T-helper 1 cell (primary cell): ENCODE measurements at places on chromosomes 5 and 9.

DNA sequence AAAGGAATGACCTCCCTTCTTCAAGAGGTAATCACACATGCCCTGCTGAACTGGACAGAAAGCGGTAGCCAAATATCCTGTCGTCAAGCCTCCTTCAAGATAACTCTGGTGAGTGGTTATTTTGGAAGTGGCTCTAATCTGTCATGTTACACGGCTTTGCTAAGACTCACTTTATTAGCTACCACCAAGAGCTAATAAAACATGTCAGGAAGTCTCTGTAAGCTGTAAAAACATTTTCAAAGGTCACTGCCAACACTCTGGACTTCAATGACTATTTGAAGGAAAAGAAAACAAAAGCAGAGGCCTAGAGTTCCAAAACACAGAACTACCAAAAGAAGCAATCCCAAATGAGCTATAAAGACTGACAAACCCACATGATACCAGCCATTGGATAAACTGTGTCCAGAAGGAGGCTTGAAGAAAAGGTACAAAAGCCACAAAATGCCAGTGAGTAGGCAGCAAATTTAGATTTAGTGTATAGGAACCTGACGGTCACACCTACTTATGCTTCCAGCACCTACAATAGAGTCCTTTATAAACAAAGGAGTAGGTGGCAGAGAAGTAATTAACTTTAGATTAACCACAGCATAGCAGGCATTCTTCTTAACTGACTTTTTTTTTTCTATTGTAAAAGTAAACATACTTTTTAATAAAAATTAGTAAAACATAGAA is 97.3 kb upstream of the EQTN start:
- DNase-seq = no peak

DNA sequence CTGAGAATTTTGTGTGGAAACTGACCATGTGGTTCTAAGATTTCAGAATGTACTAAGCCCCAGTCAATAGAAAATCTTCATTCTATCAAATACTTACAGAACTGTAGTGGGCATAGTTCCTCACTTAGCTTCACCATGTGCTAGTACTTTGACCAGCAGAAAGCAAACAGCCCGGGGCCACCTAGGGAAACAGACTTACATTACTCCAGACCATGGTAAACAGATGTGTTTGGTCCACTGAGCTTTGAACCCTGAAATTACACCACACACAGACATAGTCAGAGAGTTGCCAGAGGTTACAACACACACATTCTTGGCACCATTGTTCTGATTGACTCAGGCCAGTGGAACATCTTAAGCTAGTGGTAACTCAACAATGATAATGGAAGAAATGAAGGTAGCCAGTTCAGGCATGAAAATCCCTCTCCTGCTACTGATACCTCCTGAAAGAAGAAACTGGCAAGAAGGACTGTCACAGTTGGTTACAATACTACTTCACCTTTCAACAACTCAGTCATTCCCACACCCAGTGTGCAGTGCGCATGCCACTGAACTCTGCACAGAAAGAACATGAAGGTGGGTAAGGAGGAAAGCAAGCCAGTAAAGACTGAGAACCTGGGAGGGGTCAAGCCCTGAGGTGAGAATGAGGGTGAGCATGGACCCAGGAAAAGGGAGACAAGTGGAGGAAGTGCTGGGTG is 18.7 kb upstream of the LECT2 start:
- no peak for DNase-seq

DNA sequence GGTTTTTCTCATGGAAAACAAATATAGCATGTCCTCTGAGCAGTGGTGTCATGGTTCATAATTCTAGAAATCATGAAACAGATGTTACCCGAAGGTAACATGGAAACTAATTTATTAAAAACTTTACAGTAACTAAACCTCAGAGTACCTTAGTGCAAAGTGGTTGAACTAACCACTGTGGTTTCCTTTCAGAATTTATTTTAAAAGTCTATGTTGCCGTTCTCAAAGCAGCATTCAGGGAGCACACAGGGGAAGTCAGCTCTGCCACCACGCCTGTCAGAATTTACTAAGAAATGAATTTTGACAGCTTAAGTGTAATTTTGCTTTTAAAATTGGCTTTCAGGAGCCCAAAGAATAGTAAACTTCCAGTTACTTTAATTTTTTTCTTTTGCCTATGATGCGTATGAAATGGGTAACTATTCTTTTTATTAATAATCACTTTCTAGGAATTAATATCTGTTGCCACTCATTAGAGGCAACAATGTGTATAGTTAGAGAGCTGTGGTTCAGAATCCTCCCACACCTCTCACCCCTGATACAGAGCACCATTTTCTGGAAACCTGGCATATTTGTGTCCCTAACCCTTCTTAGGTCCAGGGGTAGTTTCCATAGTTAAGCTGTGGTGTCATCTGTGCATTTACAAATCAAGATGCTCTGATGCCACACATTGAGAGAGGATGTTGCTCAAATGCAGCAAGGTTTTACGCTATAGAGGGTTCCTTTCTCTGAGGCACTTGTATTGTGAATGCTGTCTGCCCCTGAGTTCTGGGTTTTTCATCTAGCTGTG is 202.6 kb downstream of the ZSWIM6 start:
- DNase-seq = no peak

DNA sequence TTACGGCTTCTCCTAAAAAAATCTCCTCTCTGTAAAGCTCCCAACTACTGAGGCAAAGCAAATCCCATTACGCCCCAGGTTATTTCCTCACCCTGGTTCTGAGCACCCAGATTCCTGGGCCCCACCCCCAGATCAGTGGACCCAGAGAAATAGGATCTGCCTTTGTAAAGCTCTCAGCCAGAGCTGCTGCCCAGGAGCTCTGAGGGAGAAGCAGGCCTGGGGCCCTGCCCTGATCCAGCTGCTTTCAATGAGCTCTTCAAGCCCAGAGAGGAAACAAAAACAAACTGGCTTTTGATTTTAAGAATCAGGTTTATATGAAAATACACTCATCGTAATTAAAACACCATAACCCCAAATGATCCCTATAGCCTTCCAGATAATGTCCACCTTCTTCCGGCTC is 124.5 kb downstream of the C5orf15 start:
- DNase-seq = no peak

GRCh38 chr9:136055715-136056545 is 39.2 kb downstream of the NACC2 start:
- no peak for DNase-seq

DNA sequence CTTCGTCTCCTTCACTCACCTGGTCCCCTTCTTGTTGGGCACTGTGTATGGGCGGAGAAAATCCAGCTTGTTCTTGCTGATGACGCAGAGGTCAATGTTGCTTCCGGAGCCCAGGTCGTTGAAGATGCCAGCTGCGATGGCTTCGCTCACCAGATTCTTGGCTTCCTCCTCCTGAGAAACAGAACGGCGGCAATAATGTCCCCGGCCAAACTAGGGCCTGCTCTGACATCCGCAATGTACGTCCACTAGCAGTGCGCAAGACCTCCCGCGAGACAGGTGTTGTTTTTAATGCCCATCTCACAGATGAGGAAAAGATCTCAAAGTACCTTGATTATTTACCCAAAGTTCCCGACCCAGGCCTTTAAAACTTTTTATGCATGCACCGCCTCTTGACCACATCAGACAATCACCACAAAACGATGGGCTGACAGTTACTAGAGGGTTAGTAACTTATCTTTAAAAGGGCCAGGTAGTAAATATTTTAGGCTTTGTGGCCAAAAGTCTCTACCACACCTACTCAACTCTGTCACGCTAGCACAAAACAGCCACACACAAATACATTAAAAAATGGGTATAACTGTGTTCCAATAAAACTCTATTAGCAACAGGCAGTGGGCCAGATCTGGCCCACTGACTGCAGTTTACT is 58.4 kb downstream of the PSMB7 start:
- no peak for DNase-seq

GRCh38 chr5:57166276-57166675 is 7.6 kb upstream of the GPBP1 start:
- no peak for DNase-seq

GRCh38 chr9:93138171-93138764 is 4.2 kb upstream of the NINJ1 start:
- DNase-seq = no peak

- DNase-seq = no peak
Measured at GRCh38 chr9:98363644-98364043, 108.2 kb upstream of the TBC1D2 start.

- no peak for DNase-seq
Measured at GRCh38 chr5:11222169-11222568, 461.1 kb upstream of the DAP start.

- DNase-seq = no peak
Measured at GRCh38 chr9:136359774-136360718, 3.5 kb downstream of the DNLZ start.

- DNase-seq = no peak
Measured at GRCh38 chr9:91773156-91773555, 176.9 kb downstream of the ROR2 start.

- DNase-seq = no peak
Measured at GRCh38 chr5:44454002-44454401, 64.8 kb upstream of the FGF10 start.

DNA sequence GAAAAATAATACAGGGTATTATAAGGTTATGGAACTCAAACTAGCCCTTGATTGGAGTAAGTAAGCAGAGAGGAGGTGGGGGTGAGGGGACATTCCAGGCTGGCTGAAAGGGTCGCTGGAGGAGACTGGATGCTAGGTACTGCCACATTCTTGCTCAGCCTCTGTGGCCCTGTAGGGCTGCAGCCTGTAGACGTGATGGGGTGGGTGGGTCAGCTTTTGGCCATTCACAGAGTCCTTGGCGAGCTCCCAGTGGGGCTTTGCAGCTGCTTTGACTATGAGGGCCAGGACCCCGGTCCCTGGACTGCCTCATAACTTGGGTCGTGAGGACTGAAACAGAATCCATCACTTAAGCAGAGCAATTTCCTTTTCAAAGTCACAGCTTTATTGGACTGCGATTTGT is 4.2 kb upstream of the GDNF start:
- DNase-seq = no peak

DNA sequence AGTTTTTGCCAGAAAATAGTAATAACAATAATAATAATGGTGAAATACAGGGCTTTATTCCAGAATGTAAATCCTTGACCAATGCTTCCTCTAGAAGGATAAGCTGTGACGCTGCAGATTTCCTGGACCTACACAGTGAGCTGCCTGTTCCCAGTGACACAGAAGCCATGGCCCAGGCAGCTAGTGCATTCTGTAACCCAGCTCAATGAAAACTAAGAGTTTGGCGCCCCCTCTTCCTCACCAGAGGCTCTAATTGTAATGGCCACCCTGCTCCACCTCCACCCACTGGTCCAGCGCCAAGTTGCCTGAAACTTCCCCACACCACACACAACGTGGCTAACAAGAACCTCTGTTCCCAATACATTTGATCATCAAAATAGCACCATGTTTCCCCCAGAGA is 248.1 kb downstream of the CETN3 start:
- no peak for DNase-seq

GRCh38 chr9:136100700-136101614 is 5.9 kb upstream of the NACC2 start:
- no peak for DNase-seq

DNA sequence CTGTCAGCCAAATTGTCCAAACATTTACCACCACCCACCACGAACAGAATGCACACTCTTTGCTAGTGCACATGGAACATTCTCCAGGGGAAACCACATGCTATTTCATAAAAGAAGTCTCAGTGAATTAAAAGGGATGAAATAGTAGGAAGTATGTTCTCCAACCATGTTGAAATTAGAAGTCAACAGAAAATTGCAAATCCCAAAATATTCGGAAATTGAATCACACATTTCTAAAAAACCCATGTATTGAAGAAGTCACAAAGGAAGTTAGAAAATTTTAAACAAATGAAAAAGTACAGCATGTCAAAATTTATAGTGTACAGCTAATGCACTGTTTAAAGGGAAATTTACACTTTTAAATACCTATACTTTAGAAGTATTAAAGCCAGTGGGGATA is 50.8 kb downstream of the TGFBR1 start:
- DNase-seq = no peak

DNA sequence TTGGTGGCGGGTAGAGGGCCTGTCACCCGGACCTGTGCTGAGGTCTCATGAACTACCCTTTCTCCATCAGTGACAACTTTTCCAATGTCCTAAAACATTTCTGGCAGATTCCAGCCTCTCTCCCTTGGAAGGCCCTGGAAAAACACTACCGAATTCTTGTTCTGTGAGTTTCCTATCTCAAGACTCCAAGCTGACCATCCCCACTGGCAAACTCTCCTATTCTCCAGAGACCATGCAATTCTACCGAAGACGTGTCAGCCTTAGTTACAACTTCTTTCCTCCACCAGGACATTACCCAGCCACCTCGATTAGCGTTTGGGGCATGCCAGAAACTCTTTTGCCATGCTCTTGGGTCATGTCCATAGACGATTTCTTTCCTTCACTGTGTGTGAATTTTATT is 26.8 kb upstream of the GABRP start:
- no peak for DNase-seq

DNA sequence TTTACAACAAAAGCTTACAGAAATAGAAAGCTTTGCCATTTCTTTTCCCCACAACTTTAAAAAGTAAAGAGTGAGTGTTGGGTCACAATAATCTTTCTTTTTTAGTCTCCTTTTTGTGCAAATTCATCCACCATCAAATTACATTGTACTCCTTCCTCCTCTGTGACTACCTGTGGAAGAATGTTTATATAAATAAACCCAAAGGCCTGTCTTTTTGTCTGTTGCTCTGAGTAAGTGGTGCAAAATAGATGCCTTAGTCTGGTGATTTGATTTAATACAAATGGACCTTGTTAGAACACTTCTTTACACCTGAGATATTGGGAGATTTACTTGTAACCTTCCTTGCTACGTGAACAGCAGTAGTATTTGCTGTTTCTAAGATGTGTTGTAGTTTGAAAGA is 53.5 kb upstream of the TAF11L2 start:
- no peak for DNase-seq

- no peak for DNase-seq
Measured at GRCh38 chr5:154031937-154032489, 6.7 kb downstream of the FAM114A2 start.

GRCh38 chr5:161545344-161546094 is 1.0 kb downstream of the GABRB2 start:
- no peak for DNase-seq

DNA sequence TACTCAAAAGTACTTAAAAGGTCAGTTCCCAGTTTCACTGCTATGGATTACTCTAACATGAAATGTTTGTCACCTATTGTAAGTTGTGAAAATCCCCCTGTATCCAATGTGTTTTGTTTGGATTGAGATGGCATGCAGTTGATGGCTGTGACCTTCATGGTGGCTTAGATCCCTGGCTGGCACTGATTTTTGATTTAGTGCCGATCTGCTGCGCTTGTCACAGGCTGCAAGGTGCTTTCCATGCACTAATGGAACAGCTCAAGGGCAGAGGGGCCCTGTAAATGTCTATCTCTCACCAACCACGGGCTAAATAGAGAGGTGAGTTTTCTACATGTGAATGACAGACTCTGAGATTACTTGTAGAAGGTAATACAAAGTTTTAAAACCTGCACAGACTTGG is 69.8 kb upstream of the WDR41 start:
- DNase-seq = no peak

DNA sequence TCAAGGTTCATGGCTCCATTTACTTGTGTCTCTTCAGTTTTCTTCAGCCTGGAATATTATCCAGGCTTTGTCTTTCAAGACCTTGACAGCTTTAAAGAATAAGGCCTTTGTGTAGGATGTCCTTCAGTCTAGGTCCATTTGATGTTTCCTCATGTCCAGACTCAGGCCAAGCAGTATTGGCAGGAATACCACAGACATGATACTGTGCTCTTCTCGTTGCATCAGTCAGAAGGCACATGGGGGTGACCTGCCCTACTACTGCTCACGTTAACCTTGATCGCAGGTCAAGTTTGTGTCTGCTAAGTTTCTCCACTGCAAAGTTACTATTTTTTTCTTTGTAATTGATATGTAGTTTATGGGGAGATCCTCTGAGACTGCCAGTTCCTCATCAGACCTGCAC is 88.2 kb downstream of the ERCC6L2 start:
- no peak for DNase-seq
